ENCODE measurements at places on chromosomes 1 and 21. TPM values are rescaled to one million over a fixed set of nuclear protein-coding genes. Genes with fewer than 3 reads are reported as not detected.

CRP gene
- not detected for total RNA-seq

FNBP1L gene
- 248 TPM for total RNA-seq

PDZK1 gene
- 1.8 TPM for total RNA-seq

SPRR2A gene
- not detected for total RNA-seq

FMOD gene
- total RNA-seq: 0.92 TPM

HSF2BP gene
- 2.5 TPM for total RNA-seq

FBLIM1 gene
- 13.1 TPM for total RNA-seq

CD247 gene
- total RNA-seq: 4.8 TPM

MRPS21 gene
- total RNA-seq: 61.6 TPM

C1QA gene
- 17.5 TPM for total RNA-seq

GFI1 gene
- total RNA-seq: not detected

VHLL gene
- total RNA-seq: 0.69 TPM

LCE1B gene
- total RNA-seq: not detected

CELA3A gene
- not detected for total RNA-seq

CTTNBP2NL gene
- total RNA-seq: 30.2 TPM

GIPC2 gene
- 0.46 TPM for total RNA-seq

RGS16 gene
- total RNA-seq: 13.6 TPM

C2CD2 gene
- total RNA-seq: 30.9 TPM

ASCL5 gene
- total RNA-seq: 0.23 TPM

AGTRAP gene
- 11.5 TPM for total RNA-seq

RHBDL2 gene
- total RNA-seq: 0.46 TPM

OPRD1 gene
- total RNA-seq: 2.8 TPM

TPTE gene
- not detected for total RNA-seq

SDE2 gene
- total RNA-seq: 44.5 TPM

ANKRD13C gene
- 93.9 TPM for total RNA-seq

EVI5 gene
- 78.4 TPM for total RNA-seq

UTS2 gene
- not detected for total RNA-seq

POU3F1 gene
- total RNA-seq: 1.6 TPM

FCRL5 gene
- not detected for total RNA-seq

RORC gene
- total RNA-seq: 0.23 TPM

C8A gene
- not detected for total RNA-seq

Measured in diencephalon (tissue), 1 donor.